Liver (tissue), 10 donors: ENCODE measurements at places on chromosomes 5 and 9.

GRCh38 chr5:127863161-127863560 lies 160.0 kb downstream of the CCDC192 start:
- no peak for DNase-seq

DNA sequence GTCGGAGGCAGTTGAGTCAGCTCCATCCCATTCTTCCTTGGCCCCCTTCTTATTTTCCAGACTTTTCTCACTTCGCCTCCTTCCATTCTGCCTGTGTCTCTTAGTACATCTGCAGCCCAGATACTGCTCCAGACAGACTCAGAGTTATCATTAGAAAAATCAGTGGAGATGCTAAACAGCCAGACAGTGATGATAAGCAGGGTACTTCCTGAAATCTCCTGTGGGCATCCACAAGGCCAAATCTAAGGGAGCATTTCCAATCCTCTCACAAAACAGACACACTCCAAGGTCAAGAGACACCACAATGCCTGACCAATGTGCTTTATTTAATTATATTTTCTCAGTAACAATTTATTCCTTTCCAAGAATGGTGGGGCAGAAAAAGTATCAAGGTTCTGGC lies 14.5 kb upstream of the RLN1 start:
- no peak for DNase-seq

GRCh38 chr5:68817632-68818031 lies 276.2 kb upstream of the SLC30A5 start:
- DNase-seq = no peak

DNA sequence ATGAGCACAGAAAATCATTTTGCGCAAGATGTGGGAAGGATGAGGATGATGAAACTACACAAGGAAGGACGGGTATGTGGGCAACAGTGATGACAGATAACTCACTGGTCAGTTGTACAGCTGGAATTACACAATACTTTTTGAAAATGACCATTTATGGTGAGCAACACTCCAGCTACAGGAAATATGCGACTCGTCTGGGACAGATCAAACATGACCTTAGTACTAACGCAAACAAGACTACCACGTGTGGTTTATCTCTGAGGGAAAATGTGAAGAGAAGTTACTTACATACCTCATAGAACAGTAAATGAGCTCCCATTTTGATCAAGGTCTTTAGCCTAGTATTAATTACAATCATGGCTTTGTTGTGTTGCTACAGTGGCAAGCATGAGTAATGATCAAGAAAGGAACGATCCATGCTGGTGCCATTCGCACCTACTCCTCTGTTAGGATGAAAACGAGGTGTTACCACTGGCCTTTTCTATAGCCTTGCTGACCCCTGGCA lies 456.9 kb downstream of the BNC2 start:
- DNase-seq = no peak

- no peak for DNase-seq
These were observed 66.4 kb upstream of the TMC1 start for GRCh38 chr9:72454871-72455491.

DNA sequence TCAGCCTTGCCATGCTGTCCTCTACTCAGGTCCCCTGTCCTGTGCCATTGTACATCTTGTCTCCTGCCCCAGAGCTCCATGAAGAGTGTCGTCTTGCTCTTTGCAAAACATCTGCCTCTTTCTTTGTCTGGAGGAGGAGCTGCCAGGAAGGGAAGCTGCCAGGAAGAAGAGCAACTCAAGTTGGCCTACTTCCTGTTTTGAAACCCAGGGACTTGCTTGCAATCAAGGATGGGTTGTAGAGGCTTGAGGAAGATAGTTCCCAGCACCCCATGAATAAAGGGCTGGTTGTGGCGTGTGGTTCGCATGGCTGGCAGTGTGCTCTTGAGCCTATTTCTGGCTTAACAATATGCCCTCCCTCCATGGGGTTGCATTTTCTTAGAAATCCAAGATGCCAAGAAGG lies 53.0 kb upstream of the CPEB4 start:
- no peak for DNase-seq

DNA sequence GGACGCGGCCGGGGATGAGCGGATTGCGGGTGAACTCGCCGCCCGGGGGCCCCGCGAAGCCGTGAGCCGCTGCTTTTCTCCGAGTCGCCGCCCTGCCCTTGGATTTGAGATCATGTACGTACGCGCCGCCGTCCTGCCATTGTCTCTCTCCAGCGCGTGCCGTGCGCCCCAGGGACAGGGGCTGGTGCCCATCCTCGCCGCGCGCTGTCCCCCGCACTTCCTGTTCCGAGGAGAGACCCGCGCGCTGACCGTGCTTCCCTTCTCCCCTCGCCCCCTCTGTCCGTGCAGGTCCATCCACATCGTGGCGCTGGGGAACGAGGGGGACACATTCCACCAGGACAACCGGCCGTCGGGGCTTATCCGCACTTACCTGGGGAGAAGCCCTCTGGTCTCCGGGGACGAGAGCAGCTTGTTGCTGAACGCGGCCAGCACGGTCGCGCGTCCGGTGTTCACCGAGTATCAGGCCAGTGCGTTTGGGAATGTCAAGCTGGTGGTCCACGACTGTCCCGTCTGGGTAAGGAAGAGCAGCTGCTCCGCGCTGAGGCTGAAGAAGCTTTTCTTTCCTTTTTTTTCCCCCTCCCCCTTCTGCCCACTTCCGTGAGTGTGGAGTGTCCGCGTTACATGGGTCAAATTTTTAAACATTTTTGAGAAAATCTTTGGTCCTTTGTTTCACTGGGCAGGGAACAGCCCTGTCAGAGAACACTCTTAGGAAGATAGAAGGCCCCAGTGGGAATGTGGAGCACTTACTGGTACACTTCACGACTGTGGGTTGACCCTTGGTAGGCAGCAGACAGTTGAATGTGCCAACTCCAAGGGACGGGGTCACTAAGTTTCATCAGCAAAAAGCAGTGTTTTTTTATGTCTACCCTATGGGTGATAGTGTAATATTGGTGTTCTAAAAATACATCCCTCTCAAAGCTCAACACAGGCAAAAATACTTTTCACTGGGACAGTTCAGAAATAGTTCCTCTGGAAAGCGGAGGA lies 727 bp downstream of the RHOBTB3 start:
- DNase-seq = peak; percentile 68

- DNase-seq = no peak
These were observed 374.9 kb upstream of the IRX4 start for GRCh38 chr5:2257326-2258244.

DNA sequence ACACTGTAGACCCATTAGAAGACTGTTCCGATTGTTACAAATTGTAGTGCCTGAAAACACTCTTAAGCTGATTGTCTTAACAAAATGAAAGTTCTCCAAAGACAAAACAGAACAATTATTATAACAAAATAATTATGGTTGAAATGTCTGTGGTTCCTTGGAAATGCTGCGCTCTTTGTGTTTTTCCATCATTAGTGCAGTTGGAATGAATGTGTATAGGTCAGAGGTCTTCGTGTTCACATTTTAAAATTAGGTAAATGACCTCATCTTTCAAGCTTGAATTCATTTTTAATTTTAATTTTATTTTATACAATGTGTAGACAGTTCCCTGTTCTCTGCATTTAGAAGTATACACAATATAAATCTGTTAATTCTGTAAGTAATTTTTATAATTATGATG lies 56.7 kb upstream of the NXNL2 start:
- DNase-seq = no peak

DNA sequence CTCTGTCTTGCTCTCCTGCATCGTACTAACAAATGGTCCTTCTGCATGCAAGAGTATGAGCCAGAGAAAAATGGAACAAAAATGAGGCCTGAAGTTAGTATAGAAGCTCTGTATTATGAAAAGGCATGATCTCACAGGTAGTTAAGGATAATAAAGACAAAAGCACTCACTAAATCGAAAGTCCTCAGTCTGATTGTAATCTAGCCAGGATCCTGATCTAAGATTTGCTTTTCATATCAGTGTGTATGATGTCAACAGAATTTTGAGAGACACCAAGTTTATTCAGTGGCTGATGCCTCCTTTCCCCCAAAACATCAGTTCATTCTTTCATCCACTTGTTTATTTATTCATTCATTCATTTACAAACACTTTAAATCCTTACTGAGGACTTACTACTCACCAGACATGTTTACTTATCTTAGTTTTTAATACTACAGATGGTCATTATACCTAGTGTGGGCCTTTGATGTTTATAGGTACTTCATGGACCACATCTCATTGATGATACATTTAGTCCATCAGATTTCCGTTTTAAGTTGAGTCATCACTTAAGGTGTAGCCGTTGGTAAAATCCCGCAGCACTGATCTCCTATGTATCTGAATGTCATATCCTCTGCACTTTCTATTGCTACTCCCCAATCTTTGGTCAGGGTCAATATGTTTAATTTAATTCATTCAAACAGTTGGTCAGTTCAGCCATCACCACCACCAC lies 105.2 kb upstream of the DHFR start:
- DNase-seq = no peak

DNA sequence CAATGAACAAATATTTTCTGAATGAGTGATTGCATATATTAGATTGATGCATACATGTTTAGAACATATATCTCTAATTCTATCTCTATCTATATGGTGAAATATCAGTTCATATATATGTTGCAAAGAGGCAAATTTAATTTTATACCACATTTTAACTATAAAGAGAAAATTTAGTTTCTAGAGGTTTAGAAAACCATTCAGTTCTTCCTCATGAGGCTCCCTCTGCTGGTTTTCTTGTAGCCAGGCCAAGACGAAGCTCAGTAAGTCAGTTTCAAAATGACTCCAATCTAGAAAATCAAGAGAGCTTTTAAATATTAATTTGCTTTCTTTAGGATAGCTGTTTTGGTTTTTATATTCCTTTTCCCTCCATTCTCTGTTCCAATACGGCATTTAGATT lies 312.1 kb downstream of the TMEM232 start:
- DNase-seq = no peak

GRCh38 chr9:7730164-7730445 lies 69.5 kb downstream of the DMAC1 start:
- DNase-seq = no peak

DNA sequence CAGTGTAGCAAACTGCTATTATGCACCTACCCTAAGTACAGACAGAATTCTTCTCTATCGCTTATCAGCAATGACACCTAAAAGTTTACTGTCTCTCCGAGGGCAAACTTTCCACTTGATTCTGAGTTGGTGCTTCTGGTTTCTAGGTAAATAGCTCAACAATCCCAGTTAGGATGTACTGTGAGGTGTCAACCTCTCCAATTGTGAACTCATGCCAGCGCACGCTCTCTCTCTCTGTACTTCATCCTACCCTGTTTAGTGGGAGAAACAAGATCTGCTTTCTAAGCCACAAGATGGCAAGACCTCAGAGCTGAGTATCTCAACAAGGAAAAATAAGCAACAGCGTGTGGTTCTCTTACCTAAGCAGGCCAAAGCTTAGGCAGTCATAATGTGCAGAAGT lies 335.3 kb downstream of the SLIT3 start:
- no peak for DNase-seq

- no peak for DNase-seq
These were observed 192.3 kb downstream of the DTWD2 start for GRCh38 chr5:118796081-118796480.

DNA sequence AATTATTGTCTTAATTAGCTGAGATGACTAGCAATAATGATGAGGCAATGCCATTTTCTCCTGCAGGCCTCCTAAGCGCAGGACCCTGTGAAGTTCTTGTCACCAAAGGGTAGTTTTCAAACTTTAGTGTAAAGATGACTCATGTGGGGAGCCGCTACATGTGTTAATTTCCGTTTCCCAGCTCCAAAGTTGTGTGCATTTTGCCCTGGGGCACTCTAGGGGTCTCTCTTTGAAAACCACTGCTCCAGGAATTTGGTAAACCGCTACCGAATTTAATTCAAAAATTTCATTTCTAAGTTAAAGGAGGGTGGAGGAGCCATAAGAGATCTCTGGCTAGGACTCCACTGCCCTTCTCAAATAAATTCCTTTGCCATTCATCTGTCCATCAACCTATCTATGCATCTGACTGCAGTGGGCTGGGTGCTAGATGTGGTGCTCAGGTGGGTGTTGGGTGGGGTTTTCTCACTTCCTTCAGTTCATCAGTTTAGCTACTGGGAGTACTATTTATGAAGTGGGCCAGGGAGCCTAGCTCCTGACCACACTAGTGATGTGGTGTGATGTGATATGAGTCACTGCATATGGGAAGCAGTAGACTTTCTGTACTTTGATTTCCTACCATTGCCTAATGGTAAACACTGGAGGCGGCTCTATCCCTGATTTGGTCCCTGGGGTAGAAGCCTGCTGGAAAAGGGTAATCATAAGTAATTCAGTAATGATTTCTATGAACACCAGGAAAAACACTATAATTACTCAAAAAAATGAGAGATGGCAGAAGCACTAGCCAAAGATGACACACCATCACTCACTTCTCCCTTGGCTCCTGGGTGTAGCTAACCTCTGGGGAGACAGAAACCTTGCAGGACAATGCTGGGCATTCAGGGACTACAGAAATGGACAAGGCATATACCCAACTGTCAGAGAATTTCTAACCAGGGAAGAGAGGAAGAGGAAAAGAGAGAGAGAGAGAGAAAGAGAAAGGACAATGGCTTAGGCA lies 4.0 kb upstream of the ZSWIM6 start:
- DNase-seq = no peak

DNA sequence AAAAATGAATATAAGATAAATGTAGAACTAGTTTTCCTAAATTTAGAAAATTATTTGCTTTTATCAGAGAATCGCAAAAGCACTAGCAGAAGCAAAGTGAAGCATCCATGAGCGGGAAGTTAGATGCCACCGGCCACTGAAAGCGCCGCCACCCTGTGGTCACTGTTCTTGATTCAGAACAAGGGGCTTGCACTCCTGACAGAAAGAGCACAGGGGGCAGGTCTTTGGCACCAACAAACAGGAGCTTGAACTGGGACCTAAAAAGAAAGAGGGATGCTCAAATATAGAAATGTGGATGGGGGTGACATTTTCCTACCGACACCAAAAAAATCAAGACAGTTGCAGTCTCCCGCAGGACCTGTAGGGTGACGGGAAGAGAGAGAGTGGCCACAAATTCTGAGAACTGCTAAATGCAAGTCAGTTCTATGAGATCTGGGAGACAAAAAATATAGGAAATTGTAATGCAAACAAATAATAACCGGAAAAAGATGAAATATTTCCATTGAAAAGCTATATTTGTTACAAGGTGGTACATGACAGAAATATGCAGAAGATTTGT lies 144.3 kb downstream of the CDH12 start:
- DNase-seq = no peak

- DNase-seq = no peak
These were observed 18.1 kb downstream of the PRKACG start for GRCh38 chr9:68995776-68996175.

- DNase-seq = no peak
These were observed 1.0 kb downstream of the PRDM6 start for GRCh38 chr5:123089914-123090660.

- DNase-seq = no peak
These were observed 46.6 kb downstream of the EXD3 start for GRCh38 chr9:137376386-137376785.

DNA sequence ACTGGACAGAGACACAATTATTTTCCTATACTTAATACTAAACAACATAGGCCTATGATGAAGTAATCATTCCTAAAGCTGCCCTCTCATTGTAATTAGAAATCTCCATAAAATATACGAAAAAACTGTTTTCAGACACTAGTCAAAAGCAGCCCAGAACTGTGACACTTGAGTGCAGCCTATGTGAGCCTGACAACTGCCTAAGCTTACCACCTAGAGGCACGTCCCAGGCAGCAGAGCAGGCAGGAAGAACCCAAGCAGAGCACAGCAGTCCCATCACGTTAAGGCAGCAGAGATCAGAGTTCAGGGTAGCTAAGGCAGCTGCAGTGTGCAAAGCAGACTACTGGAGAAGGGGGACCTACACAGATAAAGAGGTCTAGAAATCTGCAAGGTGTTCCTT lies 46.4 kb downstream of the GOLPH3 start:
- no peak for DNase-seq
